Aorta (tissue), 5 donors: ENCODE measurements at places on chromosomes 11 and 22. TPM values are rescaled to one million over a fixed set of nuclear protein-coding genes. Genes with fewer than 3 reads are reported as not detected.

Gene USP2
- 1.6 TPM for total RNA-seq

DNA sequence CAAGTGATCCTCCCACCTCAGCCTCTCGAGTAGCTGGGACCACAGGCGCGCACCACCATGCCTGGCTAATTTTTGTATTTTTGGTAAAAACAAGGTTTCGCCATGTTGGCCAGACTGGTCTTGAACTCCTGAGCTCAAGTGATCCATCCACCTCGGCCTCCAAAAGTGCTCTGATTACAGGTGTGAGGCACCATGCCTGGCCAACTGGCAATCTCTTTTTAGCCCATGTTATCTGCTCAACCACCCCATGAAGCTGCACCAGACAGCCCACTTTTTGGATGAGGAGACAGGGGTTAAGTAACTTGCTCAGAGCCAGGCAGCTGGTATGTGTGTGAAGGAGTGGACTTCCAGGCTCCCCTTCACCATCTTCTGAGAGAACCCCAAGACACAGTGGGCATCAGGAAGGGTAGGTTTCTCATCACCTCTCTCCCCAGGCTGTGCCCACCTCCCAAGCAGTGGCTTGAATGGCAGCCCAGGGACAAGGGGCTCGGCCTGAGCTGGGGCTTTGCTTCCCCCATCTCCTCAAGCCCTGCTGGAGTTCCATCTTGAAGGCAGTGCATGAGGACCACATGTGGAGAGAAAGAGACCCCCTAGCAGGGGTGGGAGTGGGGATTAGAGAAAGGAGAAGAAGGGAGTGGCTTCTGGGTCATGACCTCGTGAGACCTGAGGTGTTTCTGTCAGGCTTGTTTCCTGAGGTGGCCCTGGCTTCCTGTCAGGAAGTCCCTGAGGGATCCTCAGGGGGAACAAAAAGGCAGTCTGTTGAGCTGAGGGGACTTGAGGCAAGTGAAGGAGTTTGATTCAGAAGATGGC, 87.5 kb upstream of the PARVA start:
- no peak for DNase-seq
- no peak overlapping the region for H3K4me3 ChIP-seq
- H3K27me3 ChIP-seq = no peaks in the 10 kb centered on the region
- no peaks in the 10 kb centered on the region for H3K4me1 ChIP-seq
- no peak overlapping the region for H3K27ac ChIP-seq
- no peaks in the 10 kb centered on the region for H3K36me3 ChIP-seq

GRCh38 chr22:17726006-17726927, 48.0 kb downstream of the BID start:
- H3K36me3 ChIP-seq = peaks cover 3% of the 10 kb centered on the region
- H3K4me1 ChIP-seq = no peaks in the 10 kb centered on the region
- no peak overlapping the region for H3K4me3 ChIP-seq
- H3K27ac ChIP-seq = peak overlapping the region; percentile 49

Gene TUB
- total RNA-seq = 12.9 TPM

Gene ABTB2
- 10.5 TPM for total RNA-seq

Gene BIK
- not detected for total RNA-seq

DNA sequence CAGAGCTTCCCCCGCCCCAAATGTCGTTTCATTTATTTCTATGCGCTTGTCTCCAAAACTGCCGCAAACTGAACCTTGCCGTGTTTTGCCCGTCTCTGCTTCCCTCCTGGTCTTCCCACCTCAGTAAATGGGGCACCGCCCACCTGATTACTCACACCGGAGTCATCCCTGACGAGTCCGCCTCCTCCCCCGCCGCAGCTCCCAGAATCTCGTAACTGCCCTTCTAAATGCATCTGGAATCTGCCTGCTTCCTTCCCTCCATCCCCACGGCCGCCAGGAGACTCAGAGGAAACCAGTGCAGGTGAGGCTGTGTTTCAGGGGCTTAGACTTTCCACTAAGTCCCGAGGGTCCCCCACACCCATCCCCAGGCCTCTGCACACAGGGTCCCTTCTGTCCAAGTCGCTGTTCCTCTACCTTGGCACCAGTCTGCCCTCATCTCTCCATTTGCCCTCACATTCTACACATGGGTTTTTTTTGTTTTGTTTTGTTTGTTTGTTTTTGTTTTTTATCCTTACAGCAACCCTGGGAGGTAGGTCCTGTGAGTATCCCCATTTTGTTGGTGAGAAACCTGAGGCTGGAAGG, 62.6 kb upstream of the PHF21B start:
- no peak overlapping the region for H3K27ac ChIP-seq
- H3K36me3 ChIP-seq = no peaks in the 10 kb centered on the region
- H3K4me1 ChIP-seq = no peaks in the 10 kb centered on the region
- DNase-seq = no peak
- no peaks in the 10 kb centered on the region for H3K27me3 ChIP-seq

DNA sequence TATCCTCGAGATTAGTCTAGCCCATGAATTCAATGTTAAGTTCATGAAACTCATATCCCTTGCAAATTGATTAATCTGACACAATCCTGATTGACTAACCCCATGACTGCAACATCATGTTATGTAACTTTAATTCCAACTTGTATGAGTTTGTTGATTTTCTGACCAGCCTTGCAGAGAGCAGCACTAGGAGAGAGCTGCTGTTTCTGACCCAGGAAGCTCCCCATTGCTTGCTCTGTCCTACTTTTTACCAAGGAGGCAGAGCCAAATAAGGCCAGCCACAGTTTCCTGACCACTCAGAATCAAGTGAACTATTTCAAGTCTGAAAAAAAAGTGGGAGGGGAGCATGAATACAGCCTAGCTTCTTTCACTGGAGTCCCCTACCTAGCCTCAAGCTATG, 13.2 kb downstream of the MPZL3 start:
- no peaks in the 10 kb centered on the region for H3K27me3 ChIP-seq
- H3K4me1 ChIP-seq = no peaks in the 10 kb centered on the region
- H3K4me3 ChIP-seq = no peak overlapping the region
- DNase-seq = no peak
- H3K27ac ChIP-seq = no peak overlapping the region
- H3K36me3 ChIP-seq = no peaks in the 10 kb centered on the region

- H3K36me3 ChIP-seq = no peaks in the 10 kb centered on the region
- no peaks in the 10 kb centered on the region for H3K4me1 ChIP-seq
- peak overlapping the region; percentile 53 for H3K27ac ChIP-seq
- H3K4me3 ChIP-seq = no peak overlapping the region
- H3K27me3 ChIP-seq = no peaks in the 10 kb centered on the region
- peak; percentile 83 for DNase-seq
Measured at GRCh38 chr11:1548221-1549070, 23.6 kb downstream of the DUSP8 start.

Gene WT1
- total RNA-seq = not detected

GRCh38 chr11:67118181-67118766, 789 bp upstream of the KDM2A start:
- DNase-seq = peak; percentile 65
- H3K27me3 ChIP-seq = no peaks in the 10 kb centered on the region
- H3K27ac ChIP-seq = peak overlapping the region; percentile 73
- no peaks in the 10 kb centered on the region for H3K4me1 ChIP-seq
- no peaks in the 10 kb centered on the region for H3K36me3 ChIP-seq

DNA sequence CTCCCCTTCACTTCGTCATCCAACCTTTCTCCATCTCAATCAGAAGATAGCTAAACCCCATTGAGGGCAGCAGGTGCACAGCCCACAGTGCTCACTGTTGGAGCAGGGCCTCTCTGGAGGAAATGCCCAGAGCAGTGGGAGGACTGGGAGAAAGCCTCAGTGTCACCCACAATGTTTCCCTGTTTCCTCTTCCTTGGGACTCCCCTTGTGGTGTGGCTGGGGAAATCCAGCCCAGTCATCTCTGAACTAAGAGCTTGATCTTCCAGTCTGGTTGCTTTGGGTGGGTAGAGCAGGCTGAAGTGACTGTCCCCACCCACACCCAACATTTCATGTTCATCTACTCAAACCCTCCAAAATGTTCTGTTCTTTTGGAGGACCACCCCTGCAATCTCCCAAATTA, 29.8 kb upstream of the EED start:
- no peak for DNase-seq
- H3K27me3 ChIP-seq = no peaks in the 10 kb centered on the region
- H3K4me1 ChIP-seq = no peaks in the 10 kb centered on the region

- no peaks in the 10 kb centered on the region for H3K36me3 ChIP-seq
- no peaks in the 10 kb centered on the region for H3K27me3 ChIP-seq
- peak; percentile 26 for DNase-seq
- no peak overlapping the region for H3K4me3 ChIP-seq
Measured at GRCh38 chr22:28893810-28894209, 10.4 kb downstream of the ZNRF3 start.

GRCh38 chr11:44397586-44398178, 87.7 kb upstream of the ALX4 start:
- no peak overlapping the region for H3K4me3 ChIP-seq
- H3K27me3 ChIP-seq = no peaks in the 10 kb centered on the region
- DNase-seq = no peak
- no peaks in the 10 kb centered on the region for H3K36me3 ChIP-seq
- no peaks in the 10 kb centered on the region for H3K4me1 ChIP-seq
- H3K27ac ChIP-seq = no peak overlapping the region

- H3K36me3 ChIP-seq = no peaks in the 10 kb centered on the region
- H3K4me1 ChIP-seq = no peaks in the 10 kb centered on the region
Measured at GRCh38 chr22:40595497-40596234, 40.9 kb downstream of the MRTFA start.

Gene CLMP
- total RNA-seq = 107 TPM

DNA sequence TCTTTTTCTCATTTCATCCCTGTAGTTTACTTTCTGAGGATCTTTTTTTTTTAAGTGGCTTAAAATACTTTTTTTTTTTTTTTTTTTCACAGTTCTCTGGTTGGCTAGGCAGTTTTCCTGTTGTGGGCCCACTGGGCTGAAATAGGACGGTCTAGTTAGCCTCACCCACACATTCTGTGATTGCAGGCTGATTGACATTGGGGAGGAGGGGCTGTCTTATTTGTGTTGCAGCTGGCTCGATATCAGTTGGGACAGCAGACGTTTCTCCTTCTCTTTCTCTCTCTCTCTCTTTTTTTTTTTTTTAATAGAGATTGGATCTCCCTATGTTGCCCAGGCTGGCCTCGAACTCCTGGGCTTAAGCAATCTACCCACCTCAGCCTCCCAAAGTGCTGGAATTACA, 6.9 kb downstream of the BCR start:
- H3K36me3 ChIP-seq = no peaks in the 10 kb centered on the region
- H3K27ac ChIP-seq = no peak overlapping the region
- no peaks in the 10 kb centered on the region for H3K4me1 ChIP-seq
- DNase-seq = no peak
- H3K4me3 ChIP-seq = no peak overlapping the region

- peak; percentile 65 for DNase-seq
- peaks cover 2% of the 10 kb centered on the region for H3K4me1 ChIP-seq
- H3K27me3 ChIP-seq = no peaks in the 10 kb centered on the region
Measured at GRCh38 chr11:33724644-33725035, 11.6 kb downstream of the CD59 start.

DNA sequence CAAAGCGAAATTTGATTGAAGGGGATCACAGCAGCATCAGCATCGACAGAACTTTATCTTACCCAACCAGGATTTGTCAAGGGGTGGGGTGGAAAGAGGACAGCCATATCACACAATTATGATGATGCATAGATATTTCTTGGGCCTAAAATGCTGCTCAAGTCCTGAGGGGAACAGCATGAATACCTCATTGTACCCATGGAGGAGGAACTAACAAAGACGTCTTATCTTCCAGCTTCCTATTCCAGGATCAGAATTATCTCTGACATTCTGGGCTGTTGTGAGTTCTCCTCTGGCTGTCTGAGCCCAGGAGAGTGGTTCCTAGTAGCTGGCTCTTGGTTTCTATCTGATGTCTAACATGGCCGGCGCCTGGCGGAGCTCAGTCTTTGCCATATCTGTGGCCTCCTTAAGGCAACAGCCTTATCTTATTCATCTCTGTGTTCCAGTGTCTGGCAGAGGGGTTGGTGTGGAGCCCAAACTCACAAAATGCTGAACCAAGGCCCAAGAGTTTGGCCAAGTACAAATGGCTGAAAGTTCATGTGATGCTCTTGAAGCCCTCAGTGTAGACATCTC, 68.2 kb upstream of the TIMP3 start:
- DNase-seq = no peak
- H3K27ac ChIP-seq = no peak overlapping the region
- H3K36me3 ChIP-seq = no peaks in the 10 kb centered on the region
- no peak overlapping the region for H3K4me3 ChIP-seq
- H3K27me3 ChIP-seq = no peaks in the 10 kb centered on the region

Gene OR52H1
- total RNA-seq = 0.78 TPM
